Stimulated activated CD8-positive, alpha-beta memory T cell treated with anti-CD3 and anti-CD28 coated beads, Interleukin-4, amount 100 ng/mL, for 1 hour (primary cell): ENCODE measurements at places on chromosomes 2 and 18.

DNA sequence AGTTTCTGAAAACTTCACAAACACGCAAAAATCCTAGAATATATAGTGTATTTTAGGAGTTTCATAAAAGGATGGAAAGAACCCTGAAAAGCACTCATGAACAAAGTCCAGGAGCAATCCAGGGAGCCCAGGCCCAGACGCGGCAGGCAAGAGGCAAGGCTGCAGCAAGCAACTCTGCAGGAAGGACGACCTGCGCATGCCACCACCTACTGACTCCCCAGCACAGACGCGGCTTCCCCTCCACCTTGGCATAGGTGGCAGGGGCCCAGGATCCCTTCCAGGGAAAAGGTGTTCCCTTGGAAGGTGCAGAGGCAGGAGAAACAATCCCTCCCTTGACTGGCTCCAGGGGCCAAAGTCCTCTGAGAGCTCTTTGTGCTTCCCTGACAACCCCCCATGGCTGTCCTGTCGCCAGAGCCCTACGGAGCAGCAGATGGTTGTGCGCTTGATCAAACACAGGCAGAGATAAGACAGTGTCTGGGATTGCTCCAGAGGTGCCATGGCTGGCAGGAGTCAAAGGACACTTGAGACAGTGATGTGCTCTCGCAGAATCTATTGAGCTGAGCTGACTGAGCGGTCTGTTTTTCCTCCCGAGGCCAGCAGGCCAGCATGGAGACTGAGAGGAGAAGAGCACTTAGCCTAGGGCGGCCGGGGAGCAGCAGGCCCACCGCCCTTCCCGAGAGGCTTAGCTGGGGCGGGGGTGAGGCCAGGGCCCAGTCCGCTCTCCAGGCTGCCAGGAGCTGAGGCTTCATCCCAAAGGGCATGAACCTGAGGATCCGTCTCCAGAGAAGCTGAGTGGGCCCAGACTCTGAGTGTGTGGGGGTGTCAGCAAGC is 10.8 kb upstream of the AMER3 start:
- no peak for DNase-seq

DNA sequence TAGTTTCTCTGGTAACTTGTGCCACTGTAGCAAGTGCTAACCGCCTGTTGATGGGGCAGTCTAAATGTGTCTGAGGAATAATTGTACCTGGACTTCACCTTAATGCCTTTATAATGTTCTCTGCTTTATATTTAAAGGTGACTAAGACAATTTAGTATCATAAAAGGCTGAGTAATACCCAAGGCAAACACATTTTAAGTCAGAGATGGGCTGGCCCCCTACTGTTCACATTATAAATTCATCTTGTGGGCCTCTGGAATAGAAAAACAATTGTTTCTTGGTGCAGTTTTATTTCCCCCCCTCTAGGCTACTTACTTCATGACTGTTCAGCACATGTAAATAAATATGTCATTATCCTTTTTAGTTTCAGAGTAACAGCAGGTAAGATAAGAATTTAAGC is 559.3 kb upstream of the PIK3C3 start:
- DNase-seq: no peak

DNA sequence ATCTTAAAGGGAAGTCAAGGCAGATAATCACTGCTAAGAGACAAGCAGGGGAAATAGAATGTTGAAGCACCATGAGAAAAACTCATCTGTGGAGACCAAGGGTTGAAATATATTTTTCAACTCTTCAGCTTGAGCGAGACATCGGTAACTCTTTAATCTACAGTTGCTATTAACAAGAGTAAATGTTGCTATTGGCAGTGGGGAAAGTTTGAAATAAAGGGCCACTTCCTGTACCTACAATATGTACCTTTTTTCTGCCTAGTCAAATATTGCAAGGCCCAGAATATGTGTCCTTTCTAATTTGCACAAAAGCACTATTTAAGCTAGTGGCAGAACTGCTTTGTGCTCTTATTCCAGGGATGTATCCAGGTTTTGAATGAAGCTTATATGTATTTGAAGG is 65.8 kb downstream of the EFEMP1 start:
- no peak for DNase-seq

- no peak for DNase-seq
Observed at GRCh38 chr2:26463244-26464192, 14.4 kb downstream of the OTOF start.

GRCh38 chr2:144015655-144016245 is 504.2 kb downstream of the ZEB2 start:
- no peak for DNase-seq

- DNase-seq: no peak
Observed at GRCh38 chr2:176149481-176149938, 1.8 kb upstream of the HOXD4 start.

DNA sequence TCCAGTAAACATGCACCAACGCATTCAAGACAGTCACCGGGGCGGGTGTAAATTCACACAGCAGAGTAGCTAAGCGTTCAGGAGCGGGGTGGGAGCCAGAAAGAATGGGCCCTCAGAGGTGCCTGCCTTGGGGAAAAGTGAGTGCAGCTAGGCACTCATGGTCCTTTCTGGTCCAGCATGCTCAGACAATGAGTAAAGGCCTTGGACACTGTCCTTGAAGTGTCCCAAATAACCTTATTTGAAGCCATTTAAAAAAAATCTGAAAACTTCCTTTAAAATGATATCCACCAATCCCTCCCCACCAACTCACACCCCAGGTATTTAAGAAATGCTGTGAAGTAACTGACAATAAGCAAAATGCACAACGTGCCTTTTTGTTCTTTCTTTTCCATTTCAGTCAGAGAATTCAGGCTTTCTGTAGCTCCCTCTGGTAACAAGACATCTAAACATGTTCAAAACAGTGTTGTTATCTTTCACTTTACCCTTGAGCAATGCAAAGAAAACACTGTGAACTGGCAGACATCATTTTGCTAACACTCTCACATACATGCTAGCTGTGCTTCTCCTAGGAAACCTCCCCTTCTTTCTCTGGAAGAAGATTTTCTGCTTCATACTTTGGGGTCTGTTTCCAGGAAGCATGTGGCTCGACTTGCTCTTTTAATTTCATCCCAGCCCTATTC is 445.1 kb upstream of the SPRED2 start:
- DNase-seq: no peak

DNA sequence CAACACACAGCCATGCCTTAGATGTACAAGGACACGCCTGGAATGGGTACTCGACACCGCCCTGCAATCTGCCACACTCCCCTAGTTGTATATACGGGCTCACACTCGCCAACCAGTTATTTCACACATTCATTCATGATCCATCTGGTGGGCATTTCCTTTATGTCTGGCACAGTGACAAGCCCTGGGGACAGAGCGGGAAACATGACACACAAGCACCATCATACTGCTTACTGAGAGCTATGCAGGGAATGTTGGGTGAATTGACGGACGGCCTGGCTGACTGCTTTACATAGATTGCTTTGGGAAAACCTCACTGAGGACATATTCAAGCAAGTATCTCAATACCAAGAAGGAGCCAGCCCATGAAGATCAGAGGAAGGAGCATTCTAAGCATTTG is 448.0 kb upstream of the SPRED2 start:
- DNase-seq: no peak

DNA sequence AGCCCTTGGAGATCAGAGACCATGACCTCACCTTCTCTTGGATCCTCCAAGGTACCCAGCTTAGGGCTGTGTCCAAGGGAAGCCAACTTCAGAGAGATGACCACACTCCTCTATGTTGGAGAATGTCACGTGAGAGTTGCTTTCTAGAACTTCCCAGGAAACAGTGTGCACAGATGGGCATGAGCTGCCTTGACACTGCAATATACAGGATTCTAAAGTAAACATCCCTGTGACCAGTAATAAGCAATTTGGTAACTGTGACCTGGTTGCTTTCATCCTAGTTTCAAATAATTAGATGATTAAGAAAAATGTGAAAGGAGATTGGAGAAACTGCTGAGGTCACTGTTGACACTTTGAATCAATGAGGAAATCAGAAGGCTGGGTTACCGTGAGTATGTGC is 181.1 kb upstream of the EPAS1 start:
- no peak for DNase-seq

GRCh38 chr2:5683471-5683870 is 8.7 kb upstream of the SOX11 start:
- DNase-seq: no peak

DNA sequence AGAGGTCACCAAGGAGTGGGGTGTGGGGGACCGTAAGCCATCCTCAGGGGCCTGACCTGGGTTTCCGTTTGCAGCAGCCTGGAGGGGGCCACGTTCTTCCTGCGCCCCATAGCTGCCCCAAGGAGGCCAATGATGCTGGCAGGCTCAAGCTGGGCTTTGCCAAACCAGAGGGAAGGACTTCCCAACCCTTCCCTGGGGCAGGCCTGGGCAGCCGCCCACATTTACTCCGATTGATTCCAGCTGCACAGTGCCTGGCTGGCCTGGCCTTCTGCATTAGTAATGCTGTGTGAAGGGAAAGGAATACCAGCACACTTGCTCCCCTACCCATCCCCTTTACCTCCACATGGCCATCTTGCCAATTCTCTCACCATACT is 360.6 kb upstream of the SLC14A2 start:
- DNase-seq: no peak

- DNase-seq: no peak
Observed at GRCh38 chr2:3635171-3635974, 22.6 kb upstream of the ALLC start.

GRCh38 chr18:31446854-31447253 is 687 bp upstream of the DSG3 start:
- DNase-seq: no peak

- DNase-seq: no peak
Observed at GRCh38 chr2:109321570-109321969, 192.6 kb downstream of the SH3RF3 start.

GRCh38 chr2:242022550-242023290 is 153.2 kb downstream of the RTP5 start:
- no peak for DNase-seq

- DNase-seq: no peak
Observed at GRCh38 chr2:235688511-235689426, 194.9 kb downstream of the AGAP1 start.

GRCh38 chr2:24945907-24946306 is 25.8 kb downstream of the DNAJC27 start:
- no peak for DNase-seq

DNA sequence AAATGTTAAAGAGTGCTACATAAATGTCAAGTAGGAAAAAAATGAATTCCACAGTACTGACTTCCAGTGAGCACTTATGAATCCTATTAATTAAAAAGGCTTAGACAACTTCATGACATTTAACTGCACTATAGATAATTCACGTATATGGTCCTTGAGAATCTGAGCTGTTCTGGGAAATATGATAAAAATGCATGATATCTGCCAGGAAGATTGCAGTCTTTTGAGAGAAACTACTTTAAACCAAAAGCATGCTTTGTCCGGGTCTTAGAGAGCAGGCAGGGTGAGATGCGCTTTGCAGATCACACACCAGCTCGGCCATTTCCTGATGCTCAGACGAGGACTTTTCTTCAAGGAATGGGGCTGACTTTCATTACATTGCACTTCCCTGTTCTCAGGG is 42.6 kb downstream of the CMPK2 start:
- no peak for DNase-seq

GRCh38 chr2:230775737-230776136 is 63.1 kb downstream of the CAB39 start:
- DNase-seq: no peak

- no peak for DNase-seq
Observed at GRCh38 chr2:190354003-190354690, 10.8 kb downstream of the INPP1 start.

- no peak for DNase-seq
Observed at GRCh38 chr18:51235009-51235789, 37.7 kb upstream of the MEX3C start.

- DNase-seq: no peak
Observed at GRCh38 chr2:46239175-46239846, 57.9 kb upstream of the EPAS1 start.

DNA sequence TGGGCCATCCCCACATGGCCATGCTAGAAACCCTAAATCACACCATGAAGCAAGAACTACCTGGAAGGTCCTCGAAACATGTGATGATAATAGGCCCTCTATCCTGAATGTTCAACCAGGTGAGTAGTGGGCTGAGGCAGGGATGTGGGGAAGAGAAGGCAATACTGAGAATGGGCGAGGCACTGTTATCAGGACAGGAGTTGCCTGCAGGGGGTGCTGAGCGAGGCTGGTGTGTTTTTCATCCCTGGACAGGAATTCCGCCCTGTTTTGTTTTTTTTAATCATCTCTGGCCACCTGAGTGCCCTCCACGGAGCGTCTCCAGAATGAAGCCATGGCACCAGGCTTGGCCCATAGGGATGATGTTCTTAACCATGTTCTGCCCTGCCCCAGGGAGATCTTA is 103.0 kb upstream of the SOX11 start:
- DNase-seq: no peak

DNA sequence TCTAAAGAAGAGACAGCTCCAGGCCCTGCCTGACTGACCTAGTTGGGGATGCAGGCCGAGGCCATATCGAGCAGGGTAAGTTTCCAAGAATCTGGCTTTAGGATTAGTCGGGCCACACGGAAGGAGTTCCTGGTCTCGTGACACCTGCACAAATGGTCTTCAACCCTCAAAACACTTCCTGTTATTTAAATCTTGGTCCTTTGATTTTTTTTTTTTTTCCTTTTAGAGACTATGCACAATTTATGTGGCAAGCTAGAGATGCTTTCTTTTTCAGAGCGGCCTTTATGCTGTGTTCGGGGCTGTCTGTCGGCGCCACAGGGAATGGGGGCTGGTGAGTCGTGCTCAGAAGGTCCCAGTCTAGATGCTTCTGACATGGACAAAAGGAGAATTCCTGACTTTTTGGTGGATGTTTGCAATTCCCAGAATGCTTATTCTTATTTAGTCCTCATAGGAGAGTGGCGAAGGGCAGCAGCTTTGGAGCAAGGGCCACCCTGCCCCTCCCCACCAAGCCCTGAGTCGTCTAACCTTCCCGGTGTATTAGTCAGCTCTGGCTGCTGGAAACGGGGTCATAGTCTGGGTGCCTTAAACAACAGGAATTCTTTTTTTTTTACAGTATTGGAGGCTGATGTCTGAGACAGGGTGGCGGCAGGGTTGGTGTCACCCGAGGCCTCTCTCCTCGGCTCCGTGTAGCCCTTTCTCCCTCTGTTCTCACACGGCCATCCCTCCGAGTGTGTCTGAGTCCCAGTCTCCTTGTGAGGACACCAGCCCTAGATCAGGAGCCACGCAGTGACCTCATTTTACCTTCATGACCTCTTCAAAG is 27.4 kb downstream of the HPCAL1 start:
- DNase-seq: no peak

DNA sequence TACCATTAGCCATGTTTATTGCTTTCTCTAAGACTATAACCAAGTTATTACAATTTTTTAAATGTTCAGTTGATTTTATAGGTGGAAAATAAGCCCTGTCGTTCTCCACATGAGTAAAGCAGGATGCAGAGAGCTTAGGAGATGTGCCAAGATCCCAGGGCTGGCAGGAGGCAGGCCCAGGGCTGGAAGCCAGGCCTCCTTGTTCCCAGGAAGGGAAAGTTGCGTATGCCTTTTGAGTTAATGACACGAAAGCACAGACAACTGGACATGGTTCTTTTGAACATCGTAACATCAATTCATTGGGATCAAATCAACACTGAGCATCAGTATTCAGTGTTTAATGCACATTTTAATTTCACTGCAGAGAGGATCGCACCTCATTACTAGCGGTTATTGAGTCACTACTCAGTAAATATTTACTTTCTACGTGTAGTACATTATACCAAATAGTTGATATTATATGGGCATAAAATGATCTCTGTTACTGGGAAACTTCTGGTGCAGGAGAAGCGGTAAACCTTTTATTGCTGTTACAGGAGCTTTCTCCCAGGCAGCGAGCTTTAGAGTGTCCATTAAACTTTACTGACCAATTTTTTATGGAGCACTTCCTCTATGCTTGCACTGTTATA is 60.0 kb downstream of the RNF144A start:
- no peak for DNase-seq

GRCh38 chr2:223416815-223417610 is 185.1 kb downstream of the SCG2 start:
- no peak for DNase-seq

- DNase-seq: no peak
Observed at GRCh38 chr2:144780983-144781382, 261.1 kb upstream of the ZEB2 start.
